ENCODE measurements at places on chromosomes 1 and 21.

DNA sequence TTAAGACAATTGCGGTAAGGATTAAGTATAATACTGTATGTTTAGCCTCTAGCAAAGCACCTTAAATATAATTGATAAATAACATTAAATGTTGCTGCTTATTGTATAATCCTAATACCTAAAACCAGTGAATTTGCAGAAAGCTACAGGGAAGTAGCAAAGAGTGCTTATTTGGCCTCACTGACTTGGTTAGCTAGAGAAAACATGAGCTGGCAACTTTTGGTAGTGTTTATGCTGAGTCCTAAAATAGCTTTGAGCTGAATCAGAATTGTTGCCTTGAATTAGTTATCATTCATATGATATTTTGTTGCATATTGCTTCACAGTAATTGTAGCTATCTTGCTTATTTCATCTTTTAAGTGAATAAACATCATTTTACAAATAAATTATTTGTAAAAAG lies 3.5 kb downstream of the TRIM67 start:
- DNase-seq, result peak; percentile 69

- no peak for DNase-seq
Observed at GRCh38 chr1:154199563-154199879, 6.6 kb downstream of the CFAP141 start.

DNA sequence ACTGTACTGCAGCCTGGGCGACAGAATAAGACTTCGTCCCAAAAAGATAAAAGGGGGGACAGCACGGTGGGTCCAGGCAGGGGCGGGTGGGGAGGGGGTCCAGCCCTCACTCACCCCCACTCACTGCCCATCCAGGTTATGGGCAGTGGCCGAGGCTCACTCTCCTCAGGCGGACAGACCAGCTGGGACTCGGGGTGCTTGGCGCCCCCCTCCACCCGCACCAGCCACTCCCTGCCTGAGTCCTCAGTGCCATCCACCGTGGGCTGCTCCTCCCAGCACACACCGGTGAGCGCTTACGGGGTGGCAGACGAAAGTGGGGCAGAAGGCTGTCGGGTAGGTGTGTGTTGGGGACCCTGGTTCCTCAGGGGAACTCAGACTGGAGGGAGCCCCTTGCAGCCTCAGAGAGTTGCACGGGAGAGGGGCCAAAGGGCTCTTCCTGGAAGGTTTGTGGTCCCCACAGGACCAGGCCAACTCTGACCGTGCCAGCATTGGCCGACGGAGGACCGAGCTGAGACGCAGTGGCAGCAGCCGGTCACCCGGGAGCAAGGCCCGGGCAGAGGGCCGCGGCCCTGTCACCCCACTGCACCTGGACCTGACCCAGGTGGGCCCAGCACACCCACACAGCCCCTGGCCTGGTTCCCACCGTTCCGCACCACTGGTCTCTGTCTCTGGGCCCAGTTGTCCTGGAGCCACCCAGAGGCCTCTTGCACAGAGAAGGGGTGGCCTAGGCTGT lies 6.6 kb downstream of the PLEKHN1 start:
- DNase-seq, result no peak

DNA sequence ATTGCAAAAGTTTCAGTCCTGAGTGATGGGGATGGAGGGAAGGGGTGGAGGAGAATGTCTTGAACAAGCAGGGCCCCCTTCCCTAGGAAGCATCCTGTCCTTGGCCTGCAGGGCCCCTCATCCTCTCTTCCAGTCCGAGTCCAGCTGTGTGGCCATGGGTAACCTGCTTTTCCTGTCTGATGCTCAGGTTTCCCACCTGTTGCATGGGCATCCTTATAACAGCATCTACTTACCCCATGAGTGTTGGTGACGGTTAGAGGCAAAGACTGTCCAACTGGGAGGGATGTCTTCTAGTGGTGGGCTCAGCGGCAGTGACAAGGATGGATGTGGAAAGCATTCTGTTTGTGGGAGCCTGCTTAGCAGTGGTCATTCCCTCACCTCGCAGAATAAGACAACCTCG lies 1.9 kb downstream of the UBL4B start:
- DNase-seq, result no peak

GRCh38 chr1:33055210-33056008 lies 18.7 kb upstream of the AK2 start:
- DNase-seq, result peak; percentile 73

- DNase-seq, result peak; percentile 11
Observed at GRCh38 chr1:219413536-219413935, 199.4 kb downstream of the ZC3H11B start.

DNA sequence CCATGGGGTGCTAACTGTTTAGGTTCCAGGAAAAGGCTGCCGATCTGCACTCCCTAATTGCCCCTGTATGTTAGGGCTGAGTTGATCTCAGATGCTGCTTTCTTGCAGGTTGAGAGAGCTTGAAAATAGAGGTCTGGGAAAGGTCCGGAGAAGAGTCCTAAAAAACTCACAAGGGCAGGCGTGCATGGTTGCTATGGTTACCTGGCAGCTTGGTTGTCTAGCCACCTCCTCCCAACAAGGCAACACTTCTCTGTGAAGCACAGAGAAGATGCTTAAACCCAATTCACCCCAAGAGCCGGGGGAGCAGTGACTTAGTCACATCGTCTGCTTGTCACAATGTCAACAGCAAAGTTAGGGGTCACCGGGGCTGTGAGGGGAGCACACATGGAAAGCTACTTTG lies 31.0 kb upstream of the LRRC52 start:
- no peak for DNase-seq

DNA sequence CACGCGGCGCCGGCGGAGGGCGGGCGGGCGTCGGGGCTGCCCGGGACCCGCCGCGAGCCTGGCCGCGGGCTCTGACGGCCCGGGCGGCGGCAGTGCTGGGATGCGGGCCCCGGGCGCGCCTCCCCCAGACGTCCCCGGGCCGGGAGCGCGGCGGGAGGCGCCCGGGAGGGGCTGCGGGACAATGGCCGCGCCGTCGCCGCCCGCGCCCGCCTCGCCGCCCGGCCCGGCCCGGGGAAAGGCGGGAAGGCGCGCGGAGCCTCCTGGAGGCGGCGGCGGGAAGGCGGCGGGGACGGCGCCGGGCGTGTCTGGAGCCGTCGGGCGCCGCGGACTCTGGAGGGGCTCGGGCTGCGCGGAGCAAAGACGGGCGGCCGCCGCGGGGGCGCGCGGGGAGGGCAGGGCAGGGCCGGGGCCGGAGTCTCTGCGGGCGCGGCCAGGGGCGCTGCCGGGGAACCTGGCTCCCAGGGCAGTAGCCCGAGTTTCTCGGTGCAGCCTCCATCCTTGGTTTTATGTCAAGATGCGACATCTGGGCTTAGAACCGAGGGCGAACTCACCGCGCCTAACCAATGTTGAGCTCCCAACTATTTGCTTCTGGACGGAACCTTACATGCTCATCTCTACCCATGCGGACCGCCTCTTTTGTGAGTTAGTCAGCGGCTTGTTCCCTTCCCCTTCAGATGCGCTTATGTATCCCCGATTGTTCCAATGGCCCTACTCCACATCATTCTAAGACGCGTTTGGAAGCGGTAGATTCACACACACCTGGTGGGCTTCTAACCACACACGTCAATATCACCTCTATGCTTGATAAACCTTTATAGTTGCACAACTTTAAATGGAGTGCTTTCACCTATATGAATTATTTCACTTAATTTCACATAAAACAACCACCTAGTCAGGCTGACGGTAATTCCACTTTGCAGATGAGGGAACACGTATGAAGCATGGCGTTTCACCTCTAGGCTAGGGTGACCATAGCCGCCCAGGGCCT lies 651 bp downstream of the ZBTB8A start:
- peak; percentile 42 for DNase-seq

DNA sequence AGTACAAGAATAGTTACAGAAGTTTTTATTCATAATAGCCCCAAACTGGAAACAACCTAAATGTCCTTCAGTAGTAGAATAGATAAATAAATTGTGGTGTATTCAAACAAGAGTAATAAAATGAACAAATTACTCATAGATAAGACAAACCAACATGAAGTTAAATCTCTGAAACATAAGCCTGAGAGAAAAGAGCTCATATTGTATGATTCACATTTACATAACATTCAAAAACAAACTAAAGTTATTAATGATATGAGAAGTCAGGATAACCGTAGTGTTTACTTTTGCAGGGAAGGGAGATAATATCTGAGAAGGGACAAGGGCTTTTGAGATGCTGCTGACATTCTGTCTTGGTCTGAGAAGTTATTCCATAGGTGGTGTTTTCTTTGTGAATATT lies 13.5 kb downstream of the STPG1 start:
- DNase-seq, result no peak

GRCh38 chr1:244674446-244674845 lies 21.5 kb downstream of the DESI2 start:
- DNase-seq, result peak; percentile 75

DNA sequence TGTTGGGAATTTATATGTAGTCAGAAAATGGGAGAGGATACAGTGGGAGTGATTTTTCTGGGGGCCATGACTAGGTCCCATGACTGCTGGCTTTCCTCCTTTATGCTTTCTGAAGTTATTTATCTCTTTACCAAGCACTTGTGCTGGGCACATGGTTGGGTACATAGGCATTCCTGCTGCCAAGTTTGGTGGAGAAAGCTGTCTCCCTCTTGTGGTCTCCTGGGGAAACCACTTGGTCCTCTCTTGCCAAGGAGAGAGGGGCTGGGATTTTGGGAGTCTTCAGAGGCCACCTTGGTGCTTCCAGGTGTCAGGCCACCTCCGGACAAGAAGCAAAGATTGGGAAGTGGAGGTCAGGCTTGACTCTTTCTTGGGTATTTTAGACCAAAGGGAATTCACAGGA lies 120.2 kb upstream of the KCNE2 start:
- DNase-seq, result peak; percentile 41

DNA sequence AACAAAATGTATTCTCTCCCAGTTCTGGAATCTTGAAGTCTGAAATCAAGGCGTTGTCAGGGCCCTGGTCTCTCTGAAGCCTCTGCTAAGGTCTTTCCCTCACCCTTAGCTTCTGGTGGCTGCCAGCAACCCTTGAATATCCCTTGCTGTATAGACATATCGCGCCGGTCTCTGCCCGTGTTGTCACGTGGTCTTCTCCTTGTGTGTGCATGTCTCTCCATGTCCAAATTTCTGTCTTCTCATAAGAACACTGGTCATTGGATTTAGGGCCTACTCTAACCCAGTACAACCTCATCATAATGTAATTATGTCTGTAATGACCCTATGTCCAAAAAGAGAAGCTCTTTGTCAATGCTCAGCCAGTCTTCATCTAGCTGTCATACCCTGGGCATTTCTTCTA lies 85.7 kb upstream of the ETS2 start:
- no peak for DNase-seq

- DNase-seq, result no peak
Observed at GRCh38 chr1:157819896-157820295, at the start of gene FCRL1. Gene FCRL1 (minus strand): TSS chr1:157820120. CDS start chr1:157820037, 83 bp downstream.

- DNase-seq, result no peak
Observed at GRCh38 chr21:17536381-17536780, 23.5 kb downstream of the CXADR start.

DNA sequence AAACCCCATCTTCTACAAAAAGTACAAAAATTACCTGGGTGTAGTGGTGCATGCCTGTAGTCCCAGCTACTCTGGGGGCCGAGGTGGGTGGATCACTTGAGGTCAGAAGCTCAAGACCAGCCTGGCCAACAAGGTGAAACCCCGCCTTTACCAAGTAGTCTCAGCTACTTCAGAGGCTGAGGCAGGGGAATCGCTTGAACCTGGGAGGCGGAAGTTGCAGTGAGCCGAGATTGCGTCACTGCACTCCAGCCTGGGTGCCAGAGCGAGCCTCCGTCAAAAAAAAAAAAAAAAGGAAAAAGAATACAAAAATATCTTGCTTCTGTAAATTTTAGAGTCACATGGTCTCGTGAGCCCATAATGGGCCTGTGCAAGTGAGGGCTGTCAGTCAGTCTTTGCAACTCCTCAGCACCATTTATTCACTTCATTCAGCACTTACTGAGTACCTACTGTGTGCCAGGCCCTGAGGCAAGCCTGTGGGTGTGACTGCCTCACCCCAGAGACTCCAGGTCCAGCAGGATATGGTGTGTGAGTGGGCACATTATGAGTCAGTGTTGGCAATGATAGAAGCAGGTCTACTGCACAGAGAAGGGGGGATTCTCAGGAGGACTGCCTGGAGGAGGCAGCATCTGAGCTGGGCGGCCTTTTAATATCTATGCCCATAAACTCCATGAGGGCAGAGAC lies 46.8 kb upstream of the TARDBP start:
- peak; percentile 66 for DNase-seq

GRCh38 chr1:218485241-218485928 lies 140.2 kb downstream of the TGFB2 start:
- DNase-seq, result peak; percentile 60

DNA sequence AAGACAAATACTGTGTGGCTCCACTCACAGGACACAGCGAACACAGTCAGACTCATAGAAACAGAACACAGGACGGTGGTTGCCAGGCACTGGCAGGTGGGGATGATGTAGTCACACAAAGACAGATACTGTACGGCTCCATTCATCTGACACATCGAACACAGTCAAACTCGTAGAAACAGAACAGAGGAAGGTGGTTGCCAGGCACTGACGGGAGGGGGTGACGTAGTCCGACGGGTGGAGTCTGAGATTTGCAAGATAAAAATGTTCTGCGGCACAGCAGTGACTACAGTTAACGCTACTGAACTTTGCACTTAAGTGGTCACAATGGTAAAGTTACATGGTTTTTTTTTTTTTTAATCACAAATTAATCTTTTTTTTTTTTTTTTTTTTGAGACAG lies 18.7 kb downstream of the C21orf58 start:
- no peak for DNase-seq

DNA sequence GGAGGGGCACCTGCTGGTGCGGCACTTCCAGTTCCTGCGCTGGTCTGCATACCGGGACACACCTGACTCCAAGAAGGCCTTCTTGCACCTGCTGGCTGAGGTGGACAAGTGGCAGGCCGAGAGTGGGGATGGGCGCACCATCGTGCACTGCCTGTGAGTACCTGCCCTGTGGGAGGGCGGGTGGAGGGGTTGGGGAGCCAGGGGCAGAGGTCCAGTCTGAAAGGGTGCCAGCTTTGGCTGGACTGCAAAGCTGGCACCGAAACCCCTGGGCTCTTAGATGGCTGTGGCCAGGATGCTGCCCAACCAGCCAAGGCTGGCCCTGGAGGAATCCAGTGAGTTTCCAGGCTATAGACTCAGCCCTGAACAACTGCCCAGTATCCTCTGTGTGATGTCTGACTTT lies 87.3 kb downstream of the PTPRU start:
- no peak for DNase-seq

DNA sequence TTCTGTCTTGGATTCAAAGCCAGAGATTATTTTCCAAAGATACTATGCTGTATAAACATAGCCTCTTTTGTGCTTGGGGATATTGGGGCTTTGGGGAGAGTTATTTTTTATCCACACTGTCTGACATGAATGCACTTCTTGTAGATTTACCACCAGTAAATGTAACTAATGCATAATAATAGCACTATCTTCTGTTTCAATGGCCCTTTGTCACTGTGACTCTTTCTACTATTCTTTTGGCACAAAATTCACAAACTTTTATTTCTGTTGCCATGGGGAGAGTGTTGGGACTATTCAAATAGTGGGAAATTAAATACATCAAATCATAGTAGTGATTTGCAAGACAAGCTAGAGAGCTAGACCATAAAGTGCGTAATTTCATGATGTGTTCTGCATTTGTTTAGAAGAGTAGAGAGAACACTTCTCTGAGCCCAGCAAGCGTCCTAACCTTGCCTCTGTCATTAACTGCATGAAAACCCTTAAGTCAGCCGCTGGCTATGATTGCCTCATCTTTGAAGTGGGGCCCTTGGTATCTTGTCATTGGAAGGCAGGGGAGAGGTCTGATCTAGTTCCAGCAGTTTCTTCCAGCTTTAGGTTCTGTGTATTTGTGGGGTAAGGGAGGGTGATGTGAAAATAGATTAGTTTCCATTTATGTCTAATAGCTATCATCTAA lies 154.4 kb downstream of the HHAT start:
- DNase-seq, result no peak

GRCh38 chr1:14597343-14598006 lies 1.0 kb upstream of the KAZN start:
- no peak for DNase-seq
